ENCODE measurements at places on chromosomes 2 and 18. TPM values are rescaled to one million over a fixed set of nuclear protein-coding genes. Genes with fewer than 3 reads are reported as not detected.

DNA sequence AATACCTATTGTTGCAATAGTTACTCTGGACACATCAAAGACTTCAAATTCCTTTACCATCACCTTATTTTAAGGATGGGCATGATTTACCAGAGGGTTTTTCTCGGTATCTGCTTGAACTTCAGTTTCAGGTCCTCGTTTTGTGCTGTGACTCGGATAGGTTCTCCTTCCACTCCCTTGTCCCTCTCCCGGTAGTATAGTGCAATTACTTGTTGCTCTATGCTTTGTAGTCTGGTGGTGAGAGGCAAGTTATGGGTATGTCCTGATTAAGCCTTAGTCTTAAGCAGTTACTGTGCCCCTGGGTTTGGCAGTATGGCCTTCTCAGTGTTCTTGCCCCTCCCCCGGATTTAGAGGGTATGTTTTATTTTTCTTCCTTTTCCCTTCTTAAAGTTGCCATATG, 96.6 kb downstream of the RHBDD1 start:
- no peak overlapping the region for H3K27ac ChIP-seq
- no peaks in the 10 kb centered on the region for H3K27me3 ChIP-seq
- DNase-seq: no peak
- H3K4me1 ChIP-seq: no peaks in the 10 kb centered on the region

GRCh38 chr2:232505856-232506255, 14.3 kb upstream of the PRSS56 start:
- no peaks in the 10 kb centered on the region for H3K36me3 ChIP-seq
- H3K27me3 ChIP-seq: peaks cover 22% of the 10 kb centered on the region
- H3K4me1 ChIP-seq: peaks cover 11% of the 10 kb centered on the region

DNA sequence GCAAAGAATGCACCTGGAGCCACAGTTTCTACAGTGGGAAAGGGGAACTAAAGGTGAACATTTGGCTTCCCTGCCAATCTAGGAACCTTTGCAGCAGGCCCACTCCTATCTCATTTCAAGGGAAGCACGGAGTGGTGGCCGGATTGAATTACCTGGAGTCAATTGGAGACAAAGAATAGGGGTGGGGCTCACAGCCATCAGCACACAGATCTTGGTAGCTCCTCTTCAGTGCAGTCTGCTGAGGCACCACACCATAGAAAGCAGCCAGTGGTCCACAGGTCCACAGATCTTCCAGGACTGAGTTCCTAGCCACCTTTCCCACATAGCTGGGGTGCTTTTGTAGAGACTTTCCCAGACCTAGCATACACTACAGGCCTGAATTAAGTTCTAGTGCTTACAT, 43.5 kb upstream of the NXPH2 start:
- no peak for DNase-seq
- peaks cover 6% of the 10 kb centered on the region for H3K27me3 ChIP-seq
- H3K4me1 ChIP-seq: no peaks in the 10 kb centered on the region
- no peak overlapping the region for H3K4me3 ChIP-seq

- H3K27me3 ChIP-seq: no peaks in the 10 kb centered on the region
- DNase-seq: no peak
- no peak overlapping the region for H3K4me3 ChIP-seq
- no peaks in the 10 kb centered on the region for H3K4me1 ChIP-seq
- H3K36me3 ChIP-seq: peaks cover 2% of the 10 kb centered on the region
Measured at GRCh38 chr2:48165070-48165753, 258.9 kb upstream of the FBXO11 start.

- no peak for DNase-seq
- no peak overlapping the region for H3K27ac ChIP-seq
- H3K4me1 ChIP-seq: no peaks in the 10 kb centered on the region
- no peak overlapping the region for H3K4me3 ChIP-seq
- no peaks in the 10 kb centered on the region for H3K36me3 ChIP-seq
Measured at GRCh38 chr2:50584185-50584584, 447.7 kb downstream of the NRXN1 start.

- H3K4me3 ChIP-seq: no peak overlapping the region
- no peak for DNase-seq
- no peaks in the 10 kb centered on the region for H3K27me3 ChIP-seq
- peaks cover 8% of the 10 kb centered on the region for H3K36me3 ChIP-seq
- H3K4me1 ChIP-seq: peaks cover 59% of the 10 kb centered on the region
Measured at GRCh38 chr2:148666555-148666954, 22.0 kb downstream of the EPC2 start.

- no peaks in the 10 kb centered on the region for H3K27me3 ChIP-seq
- H3K4me3 ChIP-seq: no peak overlapping the region
- no peak for DNase-seq
- H3K27ac ChIP-seq: no peak overlapping the region
- H3K36me3 ChIP-seq: no peaks in the 10 kb centered on the region
Measured at GRCh38 chr2:214019229-214019972, 391.5 kb upstream of the VWC2L start.

DNA sequence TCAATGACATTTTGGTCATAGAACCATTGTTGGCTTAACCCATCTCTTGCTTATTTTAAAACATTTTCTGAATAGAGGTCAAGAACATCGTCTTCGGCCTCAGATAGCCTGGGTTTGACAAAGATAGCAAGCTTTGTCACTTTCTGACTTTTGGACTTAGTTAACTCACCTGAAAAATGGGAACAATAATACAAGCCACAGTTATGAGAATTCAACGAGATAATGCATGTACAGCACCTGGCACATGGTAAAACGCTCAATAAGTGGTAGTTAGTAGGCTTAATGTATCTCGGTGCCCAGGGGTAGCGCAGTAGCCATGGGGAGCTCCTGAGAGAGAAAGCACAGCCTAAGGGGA, 446 bp upstream of the COPS7B start:
- H3K27me3 ChIP-seq: no peaks in the 10 kb centered on the region
- H3K36me3 ChIP-seq: peaks cover 4% of the 10 kb centered on the region
- peaks cover 64% of the 10 kb centered on the region for H3K4me1 ChIP-seq
- H3K4me3 ChIP-seq: peak overlapping the region; percentile 86
- no peak for DNase-seq

- H3K4me3 ChIP-seq: no peak overlapping the region
- H3K36me3 ChIP-seq: no peaks in the 10 kb centered on the region
- no peak for DNase-seq
- no peaks in the 10 kb centered on the region for H3K27me3 ChIP-seq
Measured at GRCh38 chr2:42846932-42847595, 54.7 kb upstream of the HAAO start.

DNA sequence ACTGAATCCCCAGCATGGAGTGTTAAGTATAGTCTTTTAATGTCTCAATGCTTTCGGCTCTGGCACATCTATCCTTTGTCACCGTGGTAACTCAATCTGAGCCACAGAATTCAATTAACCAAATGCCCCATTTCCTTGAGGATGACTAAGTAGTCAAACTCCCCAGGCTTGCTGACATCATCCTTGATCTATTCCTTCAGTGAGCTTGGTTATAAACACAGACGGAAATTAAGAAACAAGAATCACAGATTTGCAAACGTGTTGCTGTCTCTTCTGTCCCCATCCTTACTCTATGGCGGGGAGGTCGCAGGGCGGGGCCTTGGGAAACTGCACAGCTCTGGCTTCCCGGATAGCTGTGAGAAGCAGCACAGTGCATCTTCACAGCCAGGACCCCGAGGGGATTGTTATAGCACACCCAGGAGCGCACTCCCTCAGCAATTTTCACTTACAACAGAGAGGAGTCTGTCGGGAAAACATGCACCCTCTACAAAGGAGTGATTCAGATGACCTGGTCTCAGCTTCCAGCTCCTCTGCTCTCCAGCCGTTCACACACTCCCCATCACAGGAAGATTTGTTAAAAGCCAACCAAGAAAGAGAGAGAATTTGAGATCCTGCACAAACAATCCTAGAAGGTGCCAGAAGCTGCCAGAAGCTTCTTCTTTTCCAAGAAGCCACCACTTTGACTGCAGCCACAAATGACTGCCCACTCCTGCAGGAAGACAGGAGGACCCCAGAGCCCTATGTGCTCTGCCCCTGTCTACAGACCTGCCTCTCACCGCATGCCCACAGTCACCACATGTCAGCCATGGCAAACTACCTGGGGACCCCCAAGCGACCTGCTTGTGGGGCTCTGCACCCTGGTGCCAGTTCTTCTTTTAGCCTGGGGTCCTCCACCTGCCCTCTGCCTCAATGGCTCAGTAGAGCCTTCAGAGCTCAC, 44.9 kb upstream of the YWHAQ start:
- no peaks in the 10 kb centered on the region for H3K27me3 ChIP-seq
- no peak overlapping the region for H3K27ac ChIP-seq
- no peak for DNase-seq
- H3K36me3 ChIP-seq: no peaks in the 10 kb centered on the region
- no peaks in the 10 kb centered on the region for H3K4me1 ChIP-seq

- H3K4me1 ChIP-seq: peaks cover 24% of the 10 kb centered on the region
- no peak overlapping the region for H3K4me3 ChIP-seq
- no peaks in the 10 kb centered on the region for H3K36me3 ChIP-seq
- H3K27ac ChIP-seq: no peak overlapping the region
- no peak for DNase-seq
Measured at GRCh38 chr2:186637497-186637800, 47.6 kb downstream of the ITGAV start.

GRCh38 chr2:54855434-54855833, 132.0 kb downstream of the EML6 start:
- H3K4me1 ChIP-seq: no peaks in the 10 kb centered on the region
- no peak overlapping the region for H3K27ac ChIP-seq
- H3K4me3 ChIP-seq: no peak overlapping the region
- no peak for DNase-seq

DNA sequence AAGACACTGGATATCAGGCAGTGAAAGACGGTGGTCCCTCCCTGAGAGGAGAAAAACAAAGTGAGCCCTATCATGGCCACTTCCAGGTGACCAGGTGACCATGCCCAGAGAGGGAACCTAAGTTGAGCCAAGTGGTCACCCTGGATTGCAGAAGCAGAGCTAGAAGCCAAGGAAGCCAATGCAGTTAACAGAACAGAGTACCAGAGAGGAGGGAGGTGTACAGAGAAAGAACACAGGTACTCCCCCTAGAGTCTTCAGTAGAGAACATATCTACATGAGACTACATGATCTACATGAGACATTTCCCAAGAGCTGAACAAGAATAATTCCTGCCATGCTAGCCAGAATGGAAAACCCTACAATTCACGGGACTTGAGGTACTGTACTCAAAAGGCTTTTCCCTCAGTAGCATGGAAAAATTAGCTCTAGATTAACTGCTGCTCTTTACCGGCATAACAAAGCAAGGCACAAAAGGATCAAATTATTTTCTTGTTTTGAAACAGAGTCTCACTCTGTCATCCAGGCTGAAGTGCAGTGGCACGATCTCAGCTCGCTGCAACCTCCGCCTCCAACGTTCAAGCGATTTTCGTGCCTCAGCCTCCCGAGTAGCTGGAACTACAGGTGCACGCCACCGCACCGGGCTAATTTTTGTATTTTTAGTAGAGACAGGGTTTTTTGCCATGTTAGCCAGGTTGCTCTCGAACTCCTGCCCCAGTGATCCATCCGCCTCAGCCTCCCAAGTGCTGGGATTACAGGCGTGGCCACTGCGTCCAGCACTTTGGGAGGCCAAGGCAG, 23.5 kb downstream of the ROCK2 start:
- H3K27ac ChIP-seq: no peak overlapping the region
- no peak for DNase-seq
- no peaks in the 10 kb centered on the region for H3K27me3 ChIP-seq
- peaks cover 11% of the 10 kb centered on the region for H3K4me1 ChIP-seq
- peaks cover 5% of the 10 kb centered on the region for H3K36me3 ChIP-seq
- H3K4me3 ChIP-seq: no peak overlapping the region

DNA sequence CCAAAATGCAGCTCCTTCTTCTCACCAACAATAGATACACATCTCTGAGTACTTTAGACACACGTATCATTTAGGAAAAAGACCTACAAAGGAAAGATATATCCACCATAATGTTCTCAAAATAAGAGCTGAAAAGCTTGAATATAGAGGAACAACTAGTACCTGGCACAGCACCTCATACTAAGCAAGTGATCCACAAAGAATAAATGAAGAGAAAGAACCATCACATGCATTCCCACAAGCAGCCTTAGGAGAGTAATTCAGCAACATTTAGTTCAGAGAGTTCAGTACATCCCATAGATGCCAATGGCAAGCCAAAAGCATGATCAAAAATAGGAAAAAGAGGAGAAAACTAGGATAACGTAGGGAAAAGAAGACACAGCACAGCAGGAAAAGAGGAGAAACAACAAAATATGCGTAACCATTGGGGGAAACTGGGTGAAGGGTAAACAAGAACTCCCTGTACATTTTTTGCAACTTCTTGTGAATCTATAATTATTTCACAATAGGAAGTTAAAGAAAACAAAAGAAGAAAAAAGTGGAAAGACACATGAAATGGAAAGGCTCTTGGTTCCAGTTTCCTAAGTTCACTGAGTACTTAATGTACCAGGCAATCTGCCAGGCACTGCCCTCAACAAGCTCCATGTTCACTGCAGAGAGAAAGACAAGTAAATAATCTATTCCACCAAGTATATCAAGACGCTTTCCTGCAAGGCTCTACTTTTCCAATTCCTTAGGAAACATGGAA, 22.3 kb downstream of the CLASP1 start:
- no peak overlapping the region for H3K27ac ChIP-seq
- H3K36me3 ChIP-seq: peaks cover 5% of the 10 kb centered on the region
- H3K27me3 ChIP-seq: no peaks in the 10 kb centered on the region
- DNase-seq: no peak
- no peak overlapping the region for H3K4me3 ChIP-seq

GRCh38 chr2:226798422-226799210, 1.0 kb downstream of the IRS1 start:
- H3K27ac ChIP-seq: no peak overlapping the region
- peak overlapping the region; percentile 83 for H3K4me3 ChIP-seq
- peaks cover 28% of the 10 kb centered on the region for H3K4me1 ChIP-seq
- peaks cover 8% of the 10 kb centered on the region for H3K36me3 ChIP-seq

- H3K36me3 ChIP-seq: no peaks in the 10 kb centered on the region
- peaks cover 2% of the 10 kb centered on the region for H3K27me3 ChIP-seq
- H3K4me3 ChIP-seq: no peak overlapping the region
Measured at GRCh38 chr18:54776282-54776977, 51.8 kb upstream of the RAB27B start.

Gene GPC1
- 1.2 TPM for total RNA-seq

Gene NABP1
- 97.5 TPM for total RNA-seq

Gene ACTG2
- total RNA-seq: not detected

Gene BARD1
- total RNA-seq: 25.6 TPM

Gene UGT1A3
- total RNA-seq: not detected

Gene LIMS1
- 47.1 TPM for total RNA-seq

Gene PTPRM
- 4.3 TPM for total RNA-seq

Gene FAP
- total RNA-seq: not detected

Gene GKN2
- total RNA-seq: not detected

Gene TAF1B
- total RNA-seq: 24.8 TPM

Gene ALPG
- total RNA-seq: not detected

Gene TMEM18
- total RNA-seq: 22.4 TPM

Gene HOXD13
- not detected for total RNA-seq

Gene BMP10
- total RNA-seq: not detected

Gene ANKRD62
- not detected for total RNA-seq

All from activated naive CD4-positive, alpha-beta T cell treated with anti-CD3 and anti-CD28 coated beads for 36 hours (primary cell).